ENCODE measurements at places on chromosomes 1 and 21.

- DNase-seq, result peak; percentile 33
These were observed 10.6 kb downstream of the ZBTB17 start for GRCh38 chr1:15965228-15965767.

DNA sequence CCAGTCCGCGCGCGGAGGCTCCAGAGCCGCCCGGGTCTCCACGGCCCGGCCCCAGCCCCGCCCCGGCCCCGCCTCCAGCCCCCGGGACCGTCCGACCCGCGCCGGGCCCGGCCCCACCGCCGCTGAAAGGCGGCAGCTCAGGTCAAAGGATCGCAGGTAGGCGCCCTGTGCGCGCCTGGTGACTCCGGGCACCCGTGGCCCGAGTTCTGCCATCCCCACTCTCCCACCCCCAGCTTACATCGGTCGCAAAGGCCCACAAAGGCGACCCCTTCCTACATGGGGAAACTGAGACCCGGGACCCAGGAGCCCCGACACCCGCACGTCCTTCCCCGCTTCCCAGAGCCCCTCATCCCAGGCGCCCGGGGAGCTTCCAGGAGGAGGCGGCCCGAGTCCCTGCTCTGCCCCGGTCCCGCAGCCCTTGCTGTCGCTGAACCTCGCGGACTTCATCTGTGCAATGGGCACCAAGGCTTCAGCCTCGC, at the start of gene TMEM200B:
TMEM200B (minus strand) TSS at position 17 of the 479 bp plus-strand sequence. CDS start 2,075 bp downstream, outside the sequence.
- DNase-seq, result no peak

- DNase-seq, result no peak
These were observed at the start of gene CASZ1 for GRCh38 chr1:10796029-10796944. TSS of gene CASZ1 (minus strand) at chr1:10796646. CDS start at chr1:10693889, 102,757 bp downstream.

- DNase-seq, result no peak
These were observed 28.7 kb upstream of the TTLL10 start for GRCh38 chr1:1144843-1145546.

GRCh38 chr1:232765542-232765941, 39.7 kb upstream of the MAP10 start:
- DNase-seq, result no peak

- no peak for DNase-seq
These were observed 1255.6 kb downstream of the NCAM2 start for GRCh38 chr21:22253761-22254160.

DNA sequence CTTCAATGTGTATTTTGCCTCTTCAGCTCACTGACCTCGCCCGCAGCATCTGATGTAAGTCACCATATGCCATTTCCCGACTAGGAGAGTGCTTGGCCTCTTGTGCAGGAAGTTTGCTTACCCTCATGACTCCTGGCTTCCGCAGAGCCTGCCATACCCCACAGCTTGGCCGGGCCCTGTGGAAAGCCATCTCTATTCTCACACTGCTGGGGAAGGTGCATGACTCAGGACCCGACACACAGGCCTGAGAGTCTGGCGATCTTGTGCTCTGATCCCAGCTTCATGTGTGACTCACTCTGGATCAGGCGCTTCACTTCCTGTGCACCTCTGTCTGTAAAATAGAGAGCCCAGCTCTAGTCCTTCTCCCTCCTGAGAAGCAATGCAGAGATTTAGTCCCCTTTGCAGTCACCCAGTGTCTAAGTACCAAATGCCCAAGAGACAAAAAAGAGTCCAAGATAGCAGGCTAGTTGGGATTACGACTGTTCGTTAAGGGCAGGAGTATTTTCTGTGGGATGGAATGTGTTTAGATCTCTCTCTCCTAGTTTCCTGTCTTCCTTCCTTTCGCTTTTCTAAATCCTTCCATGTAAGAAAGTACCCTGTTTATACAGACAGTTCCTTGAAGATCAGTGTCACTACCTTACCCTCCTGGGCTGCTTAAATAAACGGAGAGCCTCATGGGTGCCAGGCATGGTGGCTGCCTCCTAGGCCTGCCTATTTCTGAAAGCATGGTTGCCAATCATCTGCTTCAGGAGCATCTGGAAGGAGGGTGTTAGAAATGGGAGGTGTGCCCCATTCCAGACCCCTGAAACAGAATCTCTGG, 62.8 kb upstream of the KIF26B start:
- DNase-seq, result no peak

GRCh38 chr1:218869276-218869675, 304.4 kb upstream of the LYPLAL1 start:
- DNase-seq, result no peak

DNA sequence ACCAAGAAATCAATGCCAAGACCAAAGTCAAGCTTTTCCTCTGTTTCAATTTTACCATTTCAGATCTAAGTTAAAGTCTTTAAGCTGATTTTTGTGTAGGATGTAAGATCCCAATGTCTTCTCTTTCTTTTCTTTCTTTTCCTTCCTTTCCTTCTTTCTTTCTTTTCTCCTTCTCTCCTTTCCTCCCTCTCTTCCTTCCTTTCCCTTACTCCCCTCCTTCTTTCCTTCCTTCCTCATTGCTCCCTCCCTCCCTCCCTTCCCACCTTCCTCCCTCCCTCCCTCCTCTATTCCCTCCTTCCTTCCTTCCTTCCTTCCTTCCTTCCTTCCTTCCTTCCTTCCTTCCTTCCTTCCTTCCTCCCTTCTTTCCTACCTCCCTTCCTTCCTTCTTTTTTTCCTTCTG, 197.5 kb downstream of the KCNT2 start:
- no peak for DNase-seq

- no peak for DNase-seq
These were observed 458.7 kb downstream of the PTPRU start for GRCh38 chr1:29695036-29695435.

DNA sequence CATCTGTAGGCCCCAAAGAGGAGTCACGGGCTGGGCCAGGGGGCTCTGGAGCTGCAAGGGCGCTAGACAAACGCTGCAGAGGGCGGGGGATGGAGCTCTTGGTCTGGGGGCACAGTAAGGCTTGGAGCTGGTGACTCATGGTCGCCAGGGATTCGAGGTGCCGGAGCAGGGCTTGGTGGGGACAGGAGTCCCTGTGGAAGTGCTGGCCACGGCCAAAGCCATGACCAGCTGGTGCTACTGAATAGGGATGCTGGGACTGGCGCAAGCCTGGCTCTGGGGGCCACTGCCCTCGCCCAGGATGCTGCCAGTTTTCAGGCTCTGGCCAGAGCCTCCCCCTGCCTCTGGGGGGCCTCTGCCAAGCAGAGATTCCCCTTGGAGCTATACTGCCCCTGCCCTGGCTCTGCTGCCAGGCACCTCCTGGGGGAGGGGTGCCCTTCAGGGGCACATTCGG, 25.2 kb downstream of the SPOCD1 start:
- DNase-seq, result no peak

DNA sequence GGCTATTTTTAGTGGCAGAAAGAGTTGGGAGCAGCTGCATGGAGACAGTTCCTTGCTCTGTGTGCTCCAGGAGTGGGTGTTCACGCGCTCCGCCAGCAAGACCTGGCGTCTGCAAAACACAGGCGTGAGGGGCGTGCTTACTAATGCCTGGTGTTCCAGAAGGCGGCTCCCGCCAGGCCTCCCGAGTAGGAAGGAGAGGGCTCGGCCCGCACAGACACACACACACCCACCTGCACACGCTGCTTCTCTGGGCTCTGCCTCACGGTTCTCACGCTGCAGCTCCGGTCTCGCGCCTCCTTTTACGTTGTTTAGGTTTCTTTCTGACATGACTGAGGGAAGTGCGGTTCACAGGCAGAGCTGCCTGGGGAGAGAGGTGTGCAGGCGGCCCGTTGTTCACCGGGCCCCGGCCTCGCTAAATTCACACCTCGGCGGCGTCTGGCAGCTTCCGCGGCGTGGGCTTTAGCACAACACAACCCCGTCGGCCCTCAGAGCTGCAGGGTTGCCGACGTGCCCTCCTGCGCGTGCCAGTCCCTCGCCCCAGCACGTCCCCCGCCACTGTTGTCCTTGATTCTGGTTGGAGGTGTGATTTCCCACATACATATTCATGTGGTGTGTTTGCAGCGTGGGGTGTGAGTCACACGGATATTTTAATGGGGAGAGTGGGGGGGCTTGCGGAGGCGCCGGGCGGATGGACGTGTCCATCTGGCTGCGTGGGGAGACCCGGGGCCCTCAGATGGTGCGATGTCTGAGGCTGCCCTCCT, 77.0 kb downstream of the SKI start:
- DNase-seq, result no peak

DNA sequence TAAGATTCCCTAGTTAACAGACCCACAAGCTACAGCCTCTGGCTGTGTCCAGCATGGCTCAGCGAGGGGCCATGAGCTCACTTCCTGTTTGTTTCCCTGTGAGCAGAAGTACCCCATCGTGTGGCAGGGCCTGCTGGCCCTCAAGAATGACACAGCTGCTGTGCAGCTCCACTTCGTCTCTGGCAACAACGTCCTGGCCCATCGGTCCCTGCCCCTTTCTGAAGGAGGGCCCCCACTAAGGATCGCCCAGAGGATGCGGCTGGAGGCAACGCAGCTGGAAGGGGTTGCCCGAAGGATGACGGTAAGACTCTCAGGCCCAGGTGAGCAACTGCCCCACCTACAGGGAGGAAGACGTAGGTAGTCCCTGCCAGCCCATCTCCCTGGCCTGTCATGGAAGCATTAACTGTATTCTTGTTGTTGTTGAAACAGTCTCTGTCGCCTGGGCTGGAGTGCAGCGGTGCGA, 38.2 kb downstream of the ZBTB17 start:
- DNase-seq, result no peak

- DNase-seq, result no peak
These were observed 22.1 kb downstream of the FCRL4 start for GRCh38 chr1:157575744-157576143.

DNA sequence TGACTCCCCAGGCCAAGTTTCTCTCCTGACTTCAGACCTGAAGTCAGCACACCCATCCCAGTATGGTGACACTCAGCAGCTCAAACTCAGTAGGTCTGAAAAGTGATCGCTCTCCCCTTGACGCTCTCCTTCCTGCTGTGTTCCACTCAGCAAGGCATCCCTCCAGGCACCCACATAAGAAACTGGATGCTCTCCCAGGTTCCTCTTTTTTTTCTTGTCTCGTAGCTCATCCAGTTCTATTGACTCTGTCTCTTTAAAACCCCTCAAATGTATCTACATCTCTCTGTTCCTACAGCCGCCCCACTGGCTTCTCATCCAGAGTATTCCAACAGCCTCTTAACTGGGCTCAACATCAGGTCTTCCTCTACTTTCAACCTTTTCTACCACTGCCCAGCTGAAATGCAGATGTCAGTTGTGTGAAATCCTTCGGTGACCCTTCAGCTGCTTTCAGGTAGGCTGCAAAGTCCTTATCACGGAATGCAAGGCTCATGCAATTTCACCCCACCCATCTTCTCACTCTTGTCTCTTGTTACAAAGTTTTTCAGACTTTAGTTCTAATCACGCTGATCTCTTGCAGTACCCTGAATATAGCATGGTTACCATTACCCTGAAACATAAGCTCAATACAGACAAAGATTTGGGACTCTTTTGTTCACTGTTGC, 286.2 kb upstream of the POU3F1 start:
- DNase-seq, result no peak

DNA sequence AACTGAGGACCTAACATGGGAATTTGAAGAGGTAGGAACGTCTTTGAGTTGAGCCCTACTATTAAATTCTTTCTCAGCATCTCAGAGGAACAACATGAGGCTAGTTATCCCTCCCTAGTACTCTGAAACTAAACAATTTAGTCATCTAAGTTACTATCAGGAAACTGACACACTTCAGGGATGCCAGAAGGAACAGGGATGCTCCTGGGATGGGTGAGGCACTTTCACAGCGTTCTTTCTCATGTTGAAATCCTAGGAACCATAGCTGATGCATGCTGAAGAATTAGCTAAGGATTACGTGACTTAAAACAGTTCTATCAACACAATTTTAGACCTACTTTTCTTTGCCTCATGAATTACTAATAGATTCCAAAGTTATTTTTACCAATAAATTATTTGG, 1.8 kb upstream of the SPRR2G start:
- no peak for DNase-seq

GRCh38 chr1:33577663-33578062, 105.2 kb downstream of the ZSCAN20 start:
- DNase-seq, result no peak

DNA sequence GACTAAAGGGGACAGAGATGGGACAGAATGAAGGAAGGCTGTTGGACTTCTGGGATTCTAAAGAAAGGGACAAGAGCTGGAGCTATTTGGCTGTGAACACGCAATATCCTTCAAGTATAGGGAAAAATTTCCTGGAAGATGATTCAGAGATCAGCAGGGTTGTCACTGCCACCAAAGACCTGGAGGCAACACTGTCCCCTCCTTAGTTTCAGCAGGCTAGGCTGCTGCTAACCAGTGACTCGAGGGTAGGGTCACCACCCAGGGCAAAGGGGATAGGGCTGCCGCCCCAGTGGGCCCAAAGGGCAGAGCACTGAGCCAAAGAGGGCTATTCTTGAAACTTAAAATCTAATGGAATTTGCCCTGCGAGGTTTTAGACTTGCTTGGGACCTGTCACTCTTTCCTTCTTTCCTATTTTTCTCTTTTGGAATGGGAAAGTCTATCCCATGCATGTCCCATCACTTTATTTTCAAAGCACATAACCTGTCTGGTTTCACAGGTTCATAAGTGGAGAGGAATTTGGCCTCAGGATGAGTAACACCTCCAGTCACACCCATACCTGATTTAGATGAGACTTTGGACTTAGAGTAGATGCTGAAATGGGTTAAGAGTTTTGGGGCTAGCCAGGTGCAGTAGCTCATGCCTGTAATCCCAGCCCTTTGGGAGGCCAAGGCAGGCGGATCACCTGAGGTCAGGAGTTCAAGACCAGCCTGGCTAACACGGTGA, 11.9 kb downstream of the IFNLR1 start:
- no peak for DNase-seq

DNA sequence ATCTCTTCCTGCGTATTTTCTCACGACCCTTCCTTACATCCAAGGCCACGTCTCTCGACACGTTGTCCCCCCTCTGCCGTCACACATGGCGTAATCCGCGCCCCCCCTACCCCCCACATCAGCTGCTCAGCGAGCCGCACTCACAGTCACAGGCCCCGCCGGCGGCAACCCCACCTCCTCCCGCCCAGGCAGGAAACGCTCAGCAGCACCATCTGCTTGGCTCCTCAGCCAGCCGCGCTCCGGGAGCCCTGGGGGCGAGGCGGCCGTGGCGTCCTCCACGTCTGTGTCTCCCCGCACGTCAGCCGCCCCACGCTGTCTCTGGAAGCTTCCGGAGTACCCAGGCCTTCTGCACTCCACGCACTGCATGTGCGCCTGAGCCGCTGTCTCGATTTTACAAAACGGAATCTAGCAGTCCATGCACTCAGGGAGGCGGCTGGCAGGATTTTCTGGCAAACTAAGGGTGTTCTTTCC, 64.6 kb downstream of the SIK1 start:
- peak; percentile 51 for DNase-seq

GRCh38 chr1:88463401-88463985, 220.6 kb upstream of the PKN2 start:
- no peak for DNase-seq

- DNase-seq, result no peak
These were observed 6.3 kb downstream of the KIF17 start for GRCh38 chr1:20711285-20712214.

GRCh38 chr1:147409886-147410285, 131.4 kb upstream of the BCL9 start:
- no peak for DNase-seq

DNA sequence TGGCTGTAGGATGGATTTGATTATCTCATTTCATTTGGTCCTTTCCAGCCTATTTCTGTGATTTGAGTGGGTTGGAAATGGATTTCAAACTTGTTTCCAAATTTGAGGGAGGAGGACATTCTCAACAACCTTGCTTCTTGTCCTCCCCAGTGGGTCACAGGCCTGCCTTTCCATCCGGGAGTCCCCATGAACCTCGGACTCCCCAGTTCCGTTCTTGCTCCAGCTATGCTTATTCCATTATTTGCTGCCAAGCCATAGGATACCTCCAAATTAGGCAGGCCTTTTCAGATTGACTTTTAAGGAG, 97.8 kb downstream of the DUSP10 start:
- DNase-seq, result no peak
